ENCODE measurements at places on chromosomes 2 and 18.

- no peak for DNase-seq
Observed at GRCh38 chr2:169105476-169105875, 36.1 kb downstream of the DHRS9 start.

DNA sequence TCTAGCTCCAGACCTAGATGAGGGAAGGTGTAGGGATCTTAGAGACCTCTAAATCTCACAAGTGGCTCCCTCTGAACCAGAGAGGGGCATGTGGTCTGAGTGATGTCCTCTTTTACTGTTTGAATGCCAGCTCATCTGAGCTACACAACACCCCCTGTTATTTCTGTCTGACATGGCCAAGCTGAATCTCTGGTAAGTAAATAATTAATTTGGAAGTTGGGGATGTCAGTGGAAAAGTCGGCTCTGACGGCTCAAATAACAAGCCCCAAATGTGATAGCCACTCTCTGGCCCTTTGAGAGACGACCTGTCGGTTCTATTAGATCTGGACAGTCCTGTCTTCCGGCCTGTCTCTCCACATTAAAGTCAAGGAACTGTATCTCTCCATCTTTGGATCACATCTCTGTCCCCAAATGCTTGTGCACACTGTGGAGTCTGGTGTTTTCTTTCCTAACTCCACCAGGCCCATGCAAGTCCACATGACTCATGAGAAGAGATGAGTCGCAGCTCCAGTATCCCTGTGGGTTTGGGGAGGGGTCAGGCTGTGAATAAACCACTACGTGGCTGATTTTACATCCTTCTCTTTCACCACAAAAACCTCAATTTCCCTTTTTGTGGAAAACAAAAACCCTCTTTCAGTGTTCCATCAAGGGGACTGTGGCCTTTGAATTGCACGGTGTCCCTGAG is 52.5 kb downstream of the SETBP1 start:
- no peak for DNase-seq

DNA sequence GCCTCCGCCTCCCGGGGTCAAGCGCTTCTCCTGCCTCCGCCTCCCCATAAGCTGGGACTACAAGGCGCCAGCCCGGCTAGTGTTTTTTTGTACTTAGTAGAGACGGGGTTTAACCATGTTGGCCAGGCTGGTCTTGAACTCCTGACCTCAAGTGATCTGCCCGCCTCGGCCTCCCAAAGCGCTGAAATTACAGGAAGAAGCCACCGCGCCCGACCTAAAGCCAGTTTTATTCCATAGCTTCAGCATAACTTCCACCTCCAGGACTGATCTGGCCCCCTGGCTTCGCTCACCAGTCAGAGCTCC is 783 bp upstream of the TXNL4A start:
- DNase-seq, result no peak

DNA sequence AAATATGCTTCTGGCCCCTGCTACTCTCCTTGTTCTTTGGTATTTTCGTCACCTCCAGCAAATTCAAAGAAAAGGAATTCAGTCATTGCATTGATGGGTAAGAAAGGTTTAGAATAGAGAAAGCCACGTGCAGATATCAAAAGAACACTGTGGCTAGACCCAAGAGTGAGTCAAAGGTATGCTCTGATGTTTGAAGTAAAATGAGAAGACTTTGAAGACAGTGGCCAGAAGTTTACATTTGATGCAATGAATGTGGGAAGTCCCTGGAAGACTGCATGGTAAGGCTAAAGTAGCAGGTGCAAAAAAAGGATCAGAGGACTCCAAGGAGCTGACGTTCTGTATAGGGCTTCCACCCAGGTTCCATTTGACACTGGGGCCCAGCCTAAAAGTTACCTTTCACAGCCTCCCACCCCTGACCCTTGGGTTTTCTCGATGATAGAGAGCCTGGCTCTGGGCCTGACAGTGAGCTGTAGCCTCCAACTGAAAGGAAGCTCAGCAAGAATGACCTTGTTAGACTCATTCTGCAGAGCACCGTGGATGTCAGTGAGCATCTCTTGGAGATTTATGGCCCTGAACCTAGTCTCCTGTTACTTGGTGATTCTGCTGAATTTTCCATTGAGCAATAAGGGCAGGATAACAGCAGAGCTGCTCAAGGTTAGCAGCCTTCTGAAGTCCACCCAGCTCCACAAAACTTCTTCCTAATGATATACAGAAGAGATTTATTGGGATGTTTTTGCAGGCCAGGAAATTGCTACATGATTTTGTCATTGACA is 223.7 kb upstream of the RBBP8 start:
- no peak for DNase-seq

- DNase-seq, result no peak
Observed at GRCh38 chr18:79327199-79327721, 68.5 kb upstream of the NFATC1 start.

DNA sequence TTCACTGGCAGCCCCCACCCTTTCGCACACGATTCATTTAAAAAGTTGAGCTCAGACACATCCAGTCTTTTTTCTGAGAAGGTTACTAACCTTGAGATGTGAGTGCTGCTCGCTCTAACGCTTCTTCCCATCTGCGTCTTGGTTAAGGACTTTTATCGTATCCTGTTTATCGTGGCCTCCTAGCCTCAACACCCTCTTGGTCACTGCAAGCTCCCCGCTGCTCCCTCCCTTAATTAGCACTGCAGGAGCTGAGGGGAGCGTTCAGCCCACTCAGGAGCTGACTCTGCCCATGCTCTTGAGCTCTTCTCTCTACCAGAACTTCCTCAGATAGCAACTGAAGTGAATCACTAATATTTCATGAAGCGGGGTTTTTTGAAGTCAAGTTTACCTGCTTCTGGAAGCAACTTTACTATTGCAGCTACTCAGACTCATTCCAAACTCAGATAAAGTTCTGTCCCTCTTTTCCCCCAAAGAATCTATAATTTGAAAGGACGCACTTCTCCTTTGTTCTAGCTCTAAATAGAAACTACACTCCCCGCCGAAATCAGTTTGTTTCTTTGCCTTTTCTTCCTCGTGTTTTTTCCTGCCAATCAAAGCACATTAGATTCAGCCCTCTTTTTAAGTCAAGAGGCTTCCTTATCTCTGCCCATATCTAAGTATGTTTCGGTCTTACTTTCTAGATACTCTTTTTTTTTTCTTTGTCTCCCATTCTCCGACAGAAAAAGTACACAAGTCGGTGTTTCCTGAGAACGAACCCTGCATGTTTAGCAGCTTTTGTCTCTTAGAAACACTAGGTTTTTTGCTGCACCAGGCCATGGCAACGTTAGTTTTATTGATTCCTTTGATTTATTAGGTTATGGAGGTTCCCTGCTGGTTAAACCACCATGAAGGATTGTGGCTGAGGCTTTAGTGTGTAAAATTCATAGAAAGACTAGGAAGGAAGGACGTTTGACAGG is 9.3 kb upstream of the CD226 start:
- DNase-seq, result no peak

- DNase-seq, result no peak
Observed at GRCh38 chr18:48893608-48894600, 56.9 kb downstream of the SMAD7 start.

GRCh38 chr2:104702031-104702850 is 151.7 kb upstream of the POU3F3 start:
- no peak for DNase-seq

DNA sequence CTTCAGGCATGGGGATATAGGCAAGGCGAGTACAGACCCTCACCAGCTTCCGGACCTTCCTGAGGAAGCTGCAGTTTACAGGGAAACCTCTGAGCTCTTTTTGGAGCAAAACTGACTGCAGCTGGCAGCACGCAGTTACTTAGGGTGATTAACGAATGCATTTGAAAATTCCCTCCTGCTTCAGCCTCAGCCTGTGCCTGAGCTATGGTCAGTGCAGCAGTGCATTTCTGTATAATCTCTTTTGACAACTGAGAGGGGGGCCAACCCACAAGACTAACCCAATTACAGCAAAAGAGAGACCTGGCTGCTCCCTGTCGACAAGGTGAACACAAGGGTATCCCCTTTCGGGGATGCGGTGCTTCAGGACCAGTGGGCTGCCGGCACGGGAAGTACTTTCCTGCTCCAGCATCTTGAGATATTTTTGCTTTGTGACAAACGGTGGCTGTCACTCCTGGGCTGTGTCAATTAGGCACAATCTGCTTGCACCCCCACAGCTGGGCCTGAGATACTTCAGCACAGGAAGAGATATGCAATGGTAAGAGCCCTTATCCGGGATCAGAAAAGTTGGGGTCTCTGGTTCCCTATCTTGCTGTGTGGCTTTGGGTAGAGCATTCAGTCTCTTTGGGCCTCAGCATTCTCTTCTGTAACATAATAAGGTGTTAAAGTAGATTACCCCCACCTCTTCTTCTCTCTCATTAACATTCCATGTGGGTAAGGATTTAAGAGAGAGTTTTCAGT is 141.0 kb downstream of the TMEM17 start:
- DNase-seq, result no peak

GRCh38 chr2:69034845-69035244 is 21.9 kb downstream of the ANTXR1 start:
- no peak for DNase-seq

- DNase-seq, result no peak
Observed at GRCh38 chr2:168200930-168201583, 46.3 kb downstream of the STK39 start.

- no peak for DNase-seq
Observed at GRCh38 chr2:177520324-177520723, 127.8 kb downstream of the AGPS start.

DNA sequence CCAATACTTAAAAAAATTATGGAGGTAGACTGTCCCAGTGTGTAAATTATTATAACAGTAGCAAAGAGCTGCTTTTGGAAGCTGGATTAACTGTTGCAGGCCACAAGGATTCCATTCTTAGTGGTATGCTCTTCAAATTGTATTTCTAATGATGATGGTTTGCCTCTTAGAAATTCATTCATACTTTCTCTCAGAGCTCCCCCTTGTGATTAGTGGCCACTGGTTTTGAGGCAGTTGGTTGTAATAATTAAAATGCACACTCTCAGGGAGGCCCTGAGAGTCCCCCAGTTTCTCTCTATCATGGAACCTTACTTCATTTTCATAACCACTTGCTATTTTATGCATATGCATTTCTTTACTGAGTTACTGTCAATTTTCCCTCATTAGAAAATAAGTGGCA is 122.5 kb downstream of the PLA2R1 start:
- no peak for DNase-seq

- DNase-seq, result no peak
Observed at GRCh38 chr2:37851428-37851827, 73.7 kb upstream of the RMDN2 start.

DNA sequence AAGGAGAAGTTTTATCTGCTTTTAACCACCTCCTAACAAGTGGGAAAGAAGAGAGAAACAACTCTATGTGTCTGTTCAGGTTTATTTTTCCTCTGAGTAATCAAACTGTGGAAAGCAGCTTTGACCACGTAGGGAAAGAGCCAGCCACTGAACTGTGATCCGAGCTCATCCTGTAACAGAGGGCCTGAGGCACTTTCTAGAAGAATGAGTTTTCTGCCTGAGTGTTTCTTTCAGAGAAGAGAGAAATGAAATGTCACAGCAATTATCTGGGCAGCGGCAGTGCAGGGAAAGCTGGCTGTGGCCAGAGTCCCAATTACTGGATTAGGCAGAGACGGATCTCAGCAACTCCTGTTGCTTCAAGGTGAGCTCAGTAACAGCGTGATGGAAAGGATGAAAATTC is 151.9 kb downstream of the CD226 start:
- no peak for DNase-seq

DNA sequence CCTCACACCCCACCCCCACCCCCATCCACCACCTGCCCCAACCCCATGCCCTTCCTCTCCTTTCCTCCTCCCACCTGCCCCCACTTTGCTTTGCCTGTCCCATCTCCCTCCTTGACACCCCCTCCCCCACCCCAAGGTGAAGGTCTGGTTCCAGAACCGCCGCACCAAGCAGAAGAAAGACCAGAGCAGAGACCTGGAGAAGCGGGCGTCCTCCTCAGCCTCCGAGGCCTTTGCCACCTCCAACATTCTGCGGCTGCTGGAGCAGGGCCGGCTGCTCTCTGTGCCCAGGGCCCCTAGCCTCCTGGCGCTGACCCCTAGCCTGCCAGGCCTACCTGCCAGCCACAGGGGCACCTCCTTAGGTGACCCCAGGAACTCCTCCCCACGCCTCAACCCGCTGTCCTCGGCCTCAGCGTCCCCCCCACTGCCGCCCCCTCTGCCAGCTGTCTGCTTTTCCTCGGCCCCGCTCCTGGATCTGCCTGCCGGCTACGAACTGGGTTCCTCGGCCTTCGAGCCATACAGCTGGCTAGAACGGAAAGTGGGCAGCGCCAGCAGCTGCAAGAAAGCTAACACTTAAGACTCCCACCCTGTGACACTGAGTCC is 3.0 kb upstream of the ATP6V1B1 start:
- DNase-seq, result no peak

- no peak for DNase-seq
Observed at GRCh38 chr2:223306371-223306770, 254.4 kb downstream of the KCNE4 start.

DNA sequence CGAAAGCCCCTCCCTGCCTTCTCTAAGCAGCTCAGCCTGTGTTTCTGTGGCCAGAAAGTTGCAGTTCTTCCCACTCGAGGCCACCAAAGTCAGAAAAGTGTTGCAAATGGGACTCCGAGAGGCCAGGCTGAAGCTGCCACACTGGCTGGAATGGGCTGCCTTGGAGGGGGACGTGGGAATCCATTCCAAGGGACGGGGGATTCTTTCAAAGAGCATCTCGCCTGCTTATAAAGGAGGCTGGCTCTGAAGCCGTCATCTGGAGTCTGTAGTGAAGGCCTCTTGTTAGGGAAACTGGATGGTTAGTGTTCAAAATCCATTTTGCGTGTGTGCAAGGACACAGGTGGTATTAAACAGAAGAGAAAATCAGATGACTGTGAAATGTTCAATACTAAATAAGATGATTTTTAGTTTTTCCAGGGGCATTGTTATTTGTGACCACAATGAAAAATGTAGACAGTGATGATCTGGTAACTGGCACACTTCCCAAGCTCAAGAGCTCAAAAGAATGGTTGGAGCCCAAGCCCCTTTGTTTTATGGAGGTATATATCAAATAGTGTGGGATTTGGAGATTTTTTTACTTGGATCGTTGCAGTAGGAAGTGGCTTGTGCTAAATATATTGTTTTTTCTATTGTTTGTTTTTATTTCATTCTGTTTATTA is 782 bp downstream of the FAM228B start:
- DNase-seq, result no peak

GRCh38 chr2:207925601-207926000 is 99.7 kb downstream of the PLEKHM3 start:
- DNase-seq, result no peak

DNA sequence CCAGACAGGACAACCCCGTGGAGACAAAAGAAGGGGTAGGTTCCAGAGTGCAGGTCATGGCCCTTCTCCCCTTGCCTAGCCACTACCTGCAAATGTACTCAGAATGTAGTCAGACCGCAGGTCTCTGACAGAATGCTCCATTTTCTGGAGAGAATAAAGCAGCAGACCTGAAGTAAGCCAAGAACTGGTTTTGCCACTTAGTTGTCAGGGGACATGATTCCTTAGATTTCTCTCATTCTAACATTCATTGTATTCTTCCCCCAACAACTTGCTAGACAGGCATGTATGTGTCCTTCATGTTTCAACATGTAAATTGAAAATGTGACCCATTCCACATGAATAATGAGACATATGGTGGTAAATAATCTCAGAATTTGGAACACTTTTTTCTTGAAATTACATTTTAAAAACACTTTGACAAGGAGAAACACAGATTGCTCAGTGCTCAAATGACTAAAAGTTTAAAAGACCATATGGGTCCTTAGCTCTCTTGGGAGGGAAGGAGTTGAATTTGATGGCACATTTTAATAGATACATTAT is 142.4 kb downstream of the CCBE1 start:
- no peak for DNase-seq

All from stimulated activated CD8-positive, alpha-beta memory T cell treated with anti-CD3 and anti-CD28 coated beads, Interleukin-4, amount 100 ng/mL, for 1 hour (primary cell).